AG04449 (cell line): ENCODE measurements at places on chromosomes 16 and 17.

GRCh38 chr16:47460359-47460710 is 528 bp downstream of the ITFG1 start:
- no peak for DNase-seq

GRCh38 chr17:82198092-82198491 is 14.6 kb downstream of the CCDC57 start:
- no peak for DNase-seq

DNA sequence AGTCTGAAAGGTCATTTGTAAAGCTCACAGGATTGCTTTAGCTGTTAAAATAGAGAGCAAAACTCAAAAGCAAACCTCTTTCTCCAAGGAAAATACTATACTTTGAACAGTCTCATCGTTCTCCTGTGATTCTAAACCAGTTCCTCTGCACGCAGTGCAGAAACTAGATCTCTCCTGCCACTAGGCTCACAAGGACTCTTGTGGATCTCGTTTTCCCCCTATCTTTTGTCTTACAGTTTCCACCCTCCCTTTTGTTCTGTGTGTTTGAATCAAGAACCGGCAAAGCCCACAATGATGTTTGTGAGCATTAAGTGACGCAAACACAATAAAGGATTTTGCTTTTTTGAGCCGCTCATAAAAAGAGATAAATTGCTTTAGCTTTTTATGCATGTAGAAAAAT is 1103.5 kb upstream of the RBFOX1 start:
- no peak for DNase-seq

DNA sequence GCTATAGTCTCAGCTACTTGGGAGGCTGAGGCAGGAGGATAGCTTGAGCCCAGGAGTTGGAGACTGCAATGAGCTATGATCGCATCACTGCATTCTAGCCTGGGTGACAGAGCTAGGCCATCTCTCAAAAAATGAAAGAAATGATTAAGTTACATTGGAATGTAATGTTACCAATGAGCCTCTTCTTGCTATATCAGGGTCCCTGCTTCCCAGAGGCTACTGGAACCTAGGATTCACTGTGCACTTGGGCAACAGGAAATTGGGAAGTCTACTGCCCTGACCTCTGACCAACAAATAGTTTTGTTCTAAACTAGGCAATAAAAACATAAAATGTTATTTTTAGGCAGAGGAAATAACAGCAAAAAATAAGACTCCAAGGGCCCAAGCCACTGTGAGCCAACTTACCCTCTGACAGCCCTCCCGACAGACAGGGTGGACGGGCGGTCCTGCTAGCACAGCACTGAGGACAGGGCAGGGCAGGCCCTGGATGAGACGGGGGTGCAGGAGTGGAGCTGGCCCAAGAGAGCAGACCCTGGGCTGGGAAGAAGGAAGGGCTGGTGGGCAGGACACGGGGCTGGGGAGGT is 27.5 kb downstream of the NSMCE1 start:
- DNase-seq, result peak; percentile 36
